ENCODE measurements at places on chromosomes 6 and 20. TPM values are rescaled to one million over a fixed set of nuclear protein-coding genes. Genes with fewer than 3 reads are reported as not detected.

The CGA gene
- not detected for total RNA-seq

The THEMIS gene
- 0.41 TPM for total RNA-seq

The CDH26 gene
- 0.41 TPM for total RNA-seq

The SIRPB2 gene
- 0.82 TPM for total RNA-seq

Data from frontal cortex (tissue), 4 donors.